Daoy (cell line): ENCODE measurements at places on chromosomes 5 and 9. TPM values are rescaled to one million over a fixed set of nuclear protein-coding genes. Genes with fewer than 3 reads are reported as not detected.

DNA sequence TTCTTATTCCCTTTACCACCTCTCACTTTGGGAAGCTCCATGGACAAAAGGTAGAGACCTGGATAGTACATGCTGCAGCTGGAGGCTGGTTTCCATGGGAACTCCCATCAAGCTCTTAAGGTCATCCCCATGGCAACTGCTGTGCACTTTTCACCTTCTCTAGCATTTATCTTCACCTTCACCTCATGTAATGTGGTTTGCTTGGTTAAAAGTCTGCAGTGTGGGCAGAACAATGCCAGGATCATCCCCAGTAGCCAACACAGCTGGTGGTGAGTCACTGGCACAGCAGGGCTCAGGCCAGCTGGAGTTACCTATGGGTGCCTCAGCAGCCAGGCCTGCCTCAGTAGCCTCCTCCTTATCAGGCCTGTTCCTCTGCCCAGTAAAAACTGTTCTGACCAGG, 210.5 kb downstream of the GRIA1 start:
- no peak for DNase-seq

- DNase-seq, result no peak
Observed at GRCh38 chr9:38419181-38419580, 5.1 kb downstream of the IGFBPL1 start.

DNA sequence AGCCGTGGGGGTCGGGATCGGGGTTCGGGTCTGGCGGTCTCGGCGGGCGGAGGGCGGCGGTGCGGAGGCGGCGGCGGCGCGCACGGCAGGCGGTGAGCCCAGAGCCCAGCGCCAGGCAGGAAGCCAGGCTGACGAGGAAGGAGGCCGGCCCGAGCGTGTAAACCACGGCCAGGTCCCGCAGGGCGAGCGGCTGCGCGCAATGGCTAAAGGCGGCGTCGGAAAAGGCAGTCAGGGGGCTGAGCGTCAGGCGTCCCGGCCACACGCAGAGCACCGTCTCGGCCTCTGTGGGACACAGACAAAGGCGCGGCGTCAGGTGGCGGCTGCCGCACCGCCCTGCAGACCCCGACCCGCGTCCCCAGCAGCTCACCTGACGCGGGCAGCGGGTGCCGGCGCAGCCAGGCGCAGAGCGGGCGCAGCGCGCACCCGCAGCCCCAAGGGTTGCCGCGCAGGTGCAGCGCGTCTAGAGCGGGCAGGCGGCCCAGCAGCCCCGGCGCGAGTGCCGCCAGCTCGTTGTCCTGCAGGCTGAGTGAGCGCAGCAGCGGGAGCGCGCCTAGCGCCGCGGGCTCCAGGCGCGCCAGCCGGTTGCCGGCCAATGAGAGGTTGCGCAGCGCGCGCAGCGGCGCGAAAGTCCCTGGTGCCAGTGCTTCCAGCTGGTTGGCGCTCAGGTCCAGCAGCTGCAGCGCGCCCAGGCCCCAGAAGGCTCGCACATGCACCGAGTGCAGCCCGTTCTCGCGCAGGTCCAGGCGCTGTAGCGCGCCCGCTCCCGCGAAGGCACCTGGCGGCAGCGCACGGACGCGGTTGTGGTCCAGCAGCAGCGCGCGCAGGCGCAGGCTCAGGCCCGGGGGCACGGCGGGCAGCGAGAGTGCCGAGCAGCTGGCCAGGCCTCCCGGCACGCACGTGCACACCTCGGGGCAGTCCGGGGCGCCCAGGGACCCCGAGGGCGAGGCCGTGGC, 671 bp downstream of the LRRC26 start:
- peak; percentile 83 for DNase-seq

Gene GABRA1
- total RNA-seq, result 1.9 and 9.7 TPM in 2 replicates

Gene G3BP1
- 307 and 350 TPM in 2 replicates for total RNA-seq

- DNase-seq, result no peak
Observed at GRCh38 chr9:136939996-136940525, 4.5 kb downstream of the FBXW5 start.

DNA sequence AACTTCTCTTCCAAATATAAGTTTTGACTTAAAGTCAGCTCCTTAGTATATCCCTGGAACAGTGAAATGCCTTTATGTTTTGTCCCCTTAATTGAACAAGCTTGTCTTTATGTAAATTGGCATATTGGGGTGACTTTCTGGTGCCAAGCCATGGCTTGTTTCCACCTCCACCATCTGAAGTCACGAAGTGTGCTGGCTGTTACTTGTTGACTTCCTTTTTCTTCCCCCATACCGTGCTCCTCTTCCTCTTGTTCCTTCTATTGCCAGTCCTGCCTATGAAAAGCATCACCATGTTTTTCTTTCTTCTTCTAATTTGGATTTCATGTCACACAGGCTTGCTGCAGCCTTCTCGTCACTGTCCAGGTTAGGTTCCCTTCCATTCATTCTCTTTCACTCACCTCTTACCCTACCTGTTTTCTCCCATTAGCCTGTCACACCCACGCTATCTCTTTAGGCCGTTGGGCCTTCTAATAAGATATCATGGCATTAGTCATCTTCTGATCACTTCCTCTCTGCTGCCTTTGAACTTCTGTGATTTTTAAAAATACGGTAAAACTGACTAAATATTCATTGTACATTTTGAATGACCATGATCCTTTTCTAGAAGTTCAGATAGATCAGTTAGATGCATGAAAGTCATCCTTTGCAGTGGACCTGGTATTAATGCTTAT, 48.1 kb downstream of the IQGAP2 start:
- no peak for DNase-seq
